ENCODE measurements at places on chromosomes 2 and 18.

- DNase-seq = no peak
Observed at GRCh38 chr18:67665266-67665665, 148.7 kb upstream of the DSEL start.

- no peak for DNase-seq
Observed at GRCh38 chr18:23746851-23747250, 57.6 kb downstream of the LAMA3 start.

DNA sequence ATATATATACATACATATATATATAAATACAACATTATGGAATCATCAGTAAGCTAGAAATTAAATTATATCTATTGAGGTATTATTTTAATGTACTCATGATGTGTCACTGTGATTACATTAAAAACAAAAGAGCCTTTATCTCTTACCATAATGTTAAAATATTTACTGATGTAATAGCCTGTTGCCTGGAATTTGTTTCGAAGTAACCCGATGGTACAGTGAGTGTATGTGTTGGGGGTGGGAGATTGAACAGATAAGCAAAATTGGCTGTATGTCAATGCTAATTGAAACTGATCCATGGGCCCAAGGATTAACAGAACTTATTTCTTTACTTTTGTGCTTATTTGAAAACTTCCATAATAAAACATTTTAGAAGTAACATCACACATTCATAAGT lies 1473.2 kb downstream of the LRP1B start:
- no peak for DNase-seq

DNA sequence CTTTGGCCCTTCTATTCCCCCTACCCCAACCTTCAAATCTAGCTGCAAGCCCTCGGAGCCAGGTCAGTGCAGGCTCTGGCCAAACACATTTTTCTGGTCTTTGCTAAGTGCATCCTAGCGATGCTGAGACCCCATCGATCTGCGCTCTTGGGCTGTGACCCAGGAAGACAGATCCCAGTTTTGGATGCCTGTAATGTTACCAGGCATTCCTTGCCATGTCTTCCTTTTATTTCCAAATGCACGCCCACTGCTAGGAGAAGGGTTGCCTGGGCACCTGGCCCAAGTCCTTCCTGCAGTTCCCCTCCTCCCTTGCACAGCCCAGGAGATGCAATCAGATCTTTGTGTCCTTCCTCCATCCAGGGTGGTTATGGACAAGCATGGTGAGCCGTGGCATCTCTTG lies 124.6 kb downstream of the TPGS2 start:
- no peak for DNase-seq

GRCh38 chr2:206614811-206615210 lies 27.5 kb upstream of the FAM237A start:
- DNase-seq = peak; percentile 27

DNA sequence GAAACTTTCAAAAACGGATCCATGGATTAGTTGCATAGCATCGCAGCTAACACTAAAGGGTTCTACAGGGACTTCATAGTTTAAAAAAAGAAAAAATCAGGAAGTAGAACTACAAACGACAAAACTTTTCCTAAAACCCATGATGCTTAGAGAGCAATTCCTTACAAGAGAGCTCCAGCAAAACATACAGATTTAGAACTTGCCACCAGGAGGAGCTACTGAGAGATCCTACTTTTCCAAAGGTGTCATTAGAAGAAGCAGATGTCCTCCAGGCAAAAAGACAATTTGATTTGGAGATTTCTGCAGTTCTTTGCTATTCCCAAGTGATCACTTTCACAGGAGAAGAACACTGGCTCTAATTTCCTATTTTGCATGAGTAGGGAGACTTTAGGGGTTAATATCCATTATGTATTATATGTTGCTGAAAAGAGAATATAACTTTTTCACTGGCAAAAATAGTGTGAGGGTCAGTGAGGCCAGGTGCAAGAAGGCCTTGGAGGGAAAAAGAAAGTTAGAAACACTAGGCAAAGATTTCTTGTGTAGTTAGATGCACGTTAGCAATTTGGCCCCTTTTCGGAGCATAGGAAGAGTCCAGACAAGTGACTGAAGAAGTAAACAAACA lies 436.2 kb downstream of the SUCLG1 start:
- DNase-seq = peak; percentile 69

- no peak for DNase-seq
Observed at GRCh38 chr2:44572196-44572900, 210.6 kb downstream of the CAMKMT start.

DNA sequence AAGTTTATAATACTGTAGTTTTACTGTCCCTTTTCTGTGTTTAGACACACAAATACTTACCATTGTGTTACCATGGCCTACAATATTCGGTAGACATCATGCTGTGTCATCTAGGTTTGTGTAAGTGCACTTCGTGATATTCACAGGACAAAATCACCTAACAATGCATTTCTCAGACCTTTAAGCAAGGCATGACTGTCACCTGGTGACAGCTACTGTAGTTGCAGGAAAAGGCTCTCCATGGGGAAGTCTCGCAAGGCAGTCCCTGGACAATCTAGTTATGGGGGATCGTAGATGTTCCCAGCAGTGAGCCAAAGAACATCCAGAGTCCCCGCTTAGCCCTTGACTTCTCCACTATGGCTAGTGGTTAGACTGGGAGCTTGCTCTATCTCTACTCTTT lies 73.1 kb downstream of the EIF2AK3 start:
- DNase-seq = no peak

DNA sequence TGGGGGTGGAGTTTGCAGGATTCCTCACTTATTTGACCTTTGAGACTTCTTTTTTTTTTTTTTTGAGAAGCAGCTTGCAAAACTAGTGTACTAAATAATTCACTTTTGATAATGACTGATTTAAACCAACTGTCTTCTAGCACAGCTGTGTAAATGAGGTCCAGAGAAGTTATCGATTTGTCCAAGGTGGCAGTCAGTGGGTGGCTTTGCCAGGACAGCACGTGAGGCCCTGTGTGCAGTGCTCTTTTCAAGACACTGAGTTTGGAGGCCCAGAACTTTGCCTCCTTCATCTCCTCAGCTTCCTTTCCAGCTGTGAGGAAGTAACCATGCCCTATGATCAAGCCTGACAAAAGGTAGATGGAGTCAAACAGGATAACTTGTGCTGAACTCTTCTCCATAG lies 92.9 kb upstream of the LCLAT1 start:
- no peak for DNase-seq

- no peak for DNase-seq
Observed at GRCh38 chr2:240494194-240494793, 58.8 kb downstream of the GPC1 start.

DNA sequence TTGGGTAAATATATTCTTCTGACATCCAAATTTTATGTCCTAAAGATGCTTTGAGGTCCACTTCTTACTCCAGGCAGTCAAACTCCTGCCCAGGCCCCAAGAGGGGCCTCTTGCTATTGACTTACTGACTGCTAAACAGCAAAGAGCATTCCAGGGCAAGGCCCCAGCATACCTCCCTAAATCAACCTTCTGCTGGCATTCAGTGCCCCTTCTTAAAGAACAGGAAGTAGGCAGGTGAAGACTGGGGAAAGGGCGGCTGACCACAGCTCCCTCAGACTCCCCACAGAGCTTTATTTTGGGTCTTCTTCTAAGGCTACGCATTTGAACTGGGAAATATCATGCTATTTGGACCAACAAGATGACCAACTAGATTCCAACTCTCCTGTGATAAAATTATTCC lies 68.9 kb downstream of the USP40 start:
- no peak for DNase-seq

- no peak for DNase-seq
Observed at GRCh38 chr2:173215316-173215715, 139.4 kb upstream of the CDCA7 start.

DNA sequence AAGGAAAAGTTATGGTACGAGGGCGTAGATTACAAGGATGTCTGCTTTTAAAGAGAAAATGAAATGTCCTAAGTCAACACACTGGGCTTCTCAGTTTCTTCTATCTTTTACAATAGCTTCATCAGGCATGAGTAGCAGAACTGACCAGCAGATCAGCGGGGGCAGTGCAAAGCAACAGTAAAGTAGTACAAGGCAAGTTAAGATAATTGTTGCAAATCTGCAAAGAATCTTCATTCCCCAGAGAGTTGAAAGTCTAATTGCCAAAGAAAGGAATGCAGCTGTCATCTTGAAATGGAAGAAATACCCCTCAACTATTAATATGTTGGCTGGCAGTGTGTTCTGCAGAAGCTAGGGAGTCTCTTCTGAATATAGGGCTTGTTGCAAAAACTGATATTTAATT lies 60.2 kb upstream of the SLC39A10 start:
- DNase-seq = no peak

GRCh38 chr18:45775241-45775676 lies 50.2 kb upstream of the SIGLEC15 start:
- no peak for DNase-seq

DNA sequence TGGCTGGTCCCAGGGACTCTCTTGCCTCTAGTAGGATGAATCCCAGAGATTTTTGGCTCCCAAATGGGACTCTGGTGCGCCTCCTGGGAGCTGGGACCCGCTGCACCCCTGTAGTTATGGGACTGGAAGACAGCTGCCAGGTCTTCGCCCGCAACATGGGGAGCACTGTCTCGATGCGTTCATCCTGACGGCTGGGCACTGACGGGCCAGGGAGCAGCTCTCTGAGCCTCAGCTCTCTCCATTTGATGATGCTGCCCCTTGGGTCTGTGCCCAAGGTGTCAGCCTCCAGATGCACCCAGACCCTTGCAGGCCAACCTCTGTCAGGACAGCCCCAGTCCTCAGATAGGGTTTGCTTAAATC lies 9.3 kb upstream of the ARMC9 start:
- no peak for DNase-seq

DNA sequence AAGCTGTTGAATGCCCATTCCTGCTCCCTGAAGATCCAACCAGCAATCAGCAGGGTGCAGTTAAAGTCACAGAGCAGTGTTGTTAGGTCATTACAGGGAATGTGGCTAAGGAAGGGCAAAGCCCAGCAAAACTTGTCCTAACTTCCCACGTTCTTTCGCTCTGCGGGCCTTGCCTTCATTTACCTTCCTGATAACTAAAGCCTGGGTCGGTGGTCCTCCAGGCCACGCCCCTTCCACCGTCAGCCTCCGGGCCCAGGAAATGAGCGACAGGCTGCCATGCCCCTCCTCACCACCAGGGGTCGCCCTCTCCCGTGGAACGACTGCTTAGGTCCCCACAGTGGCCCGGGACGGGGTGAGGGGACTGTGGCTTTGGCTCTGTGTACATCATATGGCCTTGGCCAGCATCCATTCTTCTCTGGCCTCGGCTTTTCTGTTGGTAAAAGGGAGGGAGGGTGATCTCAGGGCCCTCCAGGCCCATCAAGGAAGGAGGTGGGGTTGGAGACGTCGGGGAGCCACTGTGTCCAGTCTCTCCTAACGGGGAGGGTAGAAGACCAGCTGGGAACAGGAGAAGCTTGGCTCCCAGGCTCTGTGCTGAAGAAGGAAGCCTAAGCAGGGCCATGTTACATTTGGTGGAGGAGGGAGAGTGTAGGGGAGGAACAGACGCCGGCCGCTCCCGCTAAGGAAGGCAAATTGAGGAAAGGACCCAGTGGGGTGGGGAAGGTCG lies 2.2 kb downstream of the SH2D6 start:
- DNase-seq = peak; percentile 78

DNA sequence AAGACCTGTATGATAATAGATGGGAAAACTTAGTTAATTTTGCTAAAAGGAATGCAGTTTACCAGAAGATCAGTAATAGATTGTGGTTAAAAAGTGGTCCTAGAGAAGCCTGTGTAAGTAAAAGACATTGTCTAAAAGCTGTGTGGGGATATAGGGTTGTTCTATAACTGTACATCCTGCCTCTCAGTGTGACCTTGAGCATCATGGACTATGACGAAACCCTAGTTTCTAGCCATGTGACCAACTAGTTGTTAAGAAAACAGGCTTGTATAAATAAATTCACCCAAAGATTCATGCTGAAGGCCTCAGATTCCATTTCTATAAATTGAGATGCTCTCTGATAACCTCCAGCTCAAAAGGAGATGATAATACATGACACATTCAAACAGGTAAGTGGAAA lies 160.7 kb downstream of the IKZF2 start:
- no peak for DNase-seq

GRCh38 chr18:26309281-26309680 lies 83.0 kb downstream of the TAF4B start:
- DNase-seq = no peak

DNA sequence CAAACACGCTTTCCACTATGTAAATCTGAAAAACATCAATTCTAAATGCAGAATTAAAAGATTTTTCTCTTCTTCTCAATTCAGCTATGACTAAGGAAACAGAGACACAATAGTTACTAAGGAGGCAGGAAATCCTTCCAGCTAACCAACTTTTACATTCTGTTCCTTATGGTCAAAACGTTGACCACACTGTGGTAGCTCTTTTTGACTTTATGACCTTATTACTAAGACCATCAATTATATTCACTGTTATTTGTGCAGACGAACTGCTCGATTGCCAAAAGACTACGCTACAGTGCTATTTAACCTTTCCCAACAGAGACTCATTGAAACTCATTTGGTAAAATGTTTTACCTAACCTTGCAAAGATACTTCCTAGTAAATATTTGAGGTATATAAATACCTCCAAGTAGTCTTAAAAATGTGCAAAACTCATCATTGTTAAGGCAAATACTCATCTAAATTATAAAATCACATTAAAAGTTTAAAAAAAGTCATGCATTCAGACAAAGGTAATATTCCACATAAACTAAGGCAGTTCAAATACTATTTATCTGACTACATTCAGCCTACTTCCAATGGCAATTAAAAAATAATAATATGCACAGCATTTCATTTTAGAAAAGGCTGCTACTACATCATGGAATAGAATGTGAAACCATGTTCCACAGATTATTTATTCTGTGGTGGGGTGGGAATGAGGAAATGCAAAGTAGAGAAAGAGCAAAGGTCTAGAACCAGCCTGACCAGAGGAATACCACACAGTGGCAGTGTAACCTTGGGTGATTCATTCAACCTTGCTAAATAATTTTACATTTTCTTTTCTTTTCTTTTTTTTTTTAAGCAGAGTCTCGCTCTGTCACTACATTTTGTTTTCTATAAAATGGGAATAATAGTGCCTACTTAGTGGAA lies 139.9 kb downstream of the THADA start:
- DNase-seq = peak; percentile 67

GRCh38 chr2:109702250-109702985 lies 88.3 kb downstream of the SOWAHC start:
- DNase-seq = peak; percentile 76

DNA sequence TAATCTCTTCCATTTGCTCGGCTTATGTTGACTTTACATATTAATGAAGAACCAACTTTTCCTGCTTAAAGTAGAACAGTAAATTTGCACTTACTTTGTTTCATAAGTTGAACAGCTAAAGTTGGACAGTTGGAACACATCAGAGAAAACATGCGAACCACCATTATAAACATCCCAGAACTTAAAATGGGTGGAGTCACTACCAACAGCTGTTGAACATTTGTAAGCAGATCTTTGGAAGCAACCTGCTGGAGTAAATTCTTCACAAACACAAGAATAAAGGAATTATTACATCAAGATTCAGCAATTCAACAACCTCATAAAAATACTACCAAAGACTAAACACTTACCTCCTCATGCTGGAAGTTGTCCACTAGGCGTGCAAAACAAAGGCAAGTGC lies 96.4 kb upstream of the DNER start:
- no peak for DNase-seq

DNA sequence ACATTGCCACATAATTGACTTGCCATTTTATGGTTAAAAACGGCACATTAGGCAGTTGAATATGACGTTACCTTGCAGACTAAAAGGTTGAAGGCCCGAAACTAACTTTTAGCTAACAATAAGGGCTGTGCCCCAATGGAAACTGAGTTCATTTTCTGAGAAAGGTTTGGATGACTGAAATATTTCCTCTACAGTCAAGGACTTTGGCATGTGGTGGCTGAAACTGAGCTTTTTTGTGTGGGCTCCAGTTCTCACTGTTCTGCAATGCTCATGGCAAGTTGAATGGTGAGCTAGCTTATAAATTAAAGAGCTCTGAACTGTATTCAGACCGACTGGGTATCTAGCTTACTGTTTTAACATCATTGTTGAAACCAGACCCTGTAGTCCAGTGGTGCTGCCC lies 23.8 kb upstream of the TXNDC2 start:
- no peak for DNase-seq
